ENCODE measurements at places on chromosomes 1 and 21.

- DNase-seq = no peak
Observed at GRCh38 chr1:45444609-45445131, 46.3 kb downstream of the TESK2 start.

- peak; percentile 86 for DNase-seq
Observed at GRCh38 chr1:94305704-94306103, 68.3 kb upstream of the ARHGAP29 start.

GRCh38 chr1:157626099-157626498 is 28.2 kb upstream of the FCRL4 start:
- no peak for DNase-seq

GRCh38 chr1:212529211-212529741 is 79.3 kb upstream of the ATF3 start:
- peak; percentile 81 for DNase-seq

- DNase-seq = no peak
Observed at GRCh38 chr1:200922406-200922805, 27.7 kb downstream of the INAVA start.

DNA sequence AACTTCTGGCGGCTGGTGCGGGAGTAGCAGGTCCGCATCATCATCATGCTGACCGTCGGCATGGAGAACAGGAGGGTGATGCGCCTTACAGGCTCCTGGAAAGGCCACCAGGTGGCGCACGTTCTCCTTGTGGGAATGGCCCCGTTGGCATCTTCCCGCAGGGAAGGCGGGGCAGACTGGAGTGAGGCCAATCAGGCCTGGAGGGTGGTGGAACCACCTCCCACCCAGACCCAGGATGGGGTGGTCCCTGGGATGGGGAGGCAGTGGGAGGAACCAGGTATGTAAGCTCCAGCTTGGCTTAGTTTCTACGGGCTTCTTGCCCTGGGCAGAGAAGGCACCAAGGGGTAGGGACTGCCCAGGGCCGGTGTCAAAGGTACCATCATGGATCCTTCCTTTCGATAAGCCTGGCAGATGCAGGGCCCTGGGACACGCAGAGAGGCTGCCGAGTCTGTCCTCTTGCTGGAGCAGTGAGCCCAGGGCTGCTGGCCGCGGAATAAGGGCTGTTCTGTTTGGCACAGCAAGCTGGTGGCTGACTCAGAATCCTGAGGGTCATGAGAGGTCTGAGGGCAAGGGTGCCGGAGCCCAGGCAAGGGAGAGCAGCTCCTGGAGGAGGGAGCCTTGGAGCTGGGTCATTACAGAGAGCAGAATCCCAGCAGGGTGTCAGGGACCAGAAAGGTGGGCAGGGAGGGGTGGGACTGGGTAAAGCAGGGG is 8.7 kb upstream of the LGR6 start:
- DNase-seq = peak; percentile 81

Measured in fibroblast of upper back skin (primary cell).